ENCODE measurements at places on chromosomes 7 and 10.

DNA sequence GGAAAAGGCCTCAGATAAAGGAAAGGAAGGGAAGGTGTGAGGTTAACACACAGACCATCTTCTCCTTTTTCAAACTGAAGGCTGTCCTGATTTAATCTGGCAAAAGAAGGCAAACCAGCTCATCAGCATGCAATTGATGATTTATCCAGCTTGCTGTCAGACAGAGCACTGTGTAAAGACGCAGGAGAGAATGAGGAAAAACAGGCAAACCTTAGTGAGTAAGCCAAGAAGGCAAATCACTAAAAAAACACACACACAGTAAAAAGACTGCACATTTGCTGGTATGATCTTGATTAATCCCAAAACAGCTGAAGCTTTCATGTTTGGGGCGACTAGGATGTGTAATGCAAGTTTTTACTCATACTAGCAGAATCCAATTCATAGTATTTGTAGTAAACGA is 65.8 kb upstream of the SKAP2 start:
- H3K4me3 ChIP-seq: no peak overlapping the region
- no peak overlapping the region for H3K27ac ChIP-seq
- no peaks in the 10 kb centered on the region for H3K4me1 ChIP-seq
- DNase-seq: no peak
- peaks cover 6% of the 10 kb centered on the region for H3K27me3 ChIP-seq
- H3K36me3 ChIP-seq: no peaks in the 10 kb centered on the region

DNA sequence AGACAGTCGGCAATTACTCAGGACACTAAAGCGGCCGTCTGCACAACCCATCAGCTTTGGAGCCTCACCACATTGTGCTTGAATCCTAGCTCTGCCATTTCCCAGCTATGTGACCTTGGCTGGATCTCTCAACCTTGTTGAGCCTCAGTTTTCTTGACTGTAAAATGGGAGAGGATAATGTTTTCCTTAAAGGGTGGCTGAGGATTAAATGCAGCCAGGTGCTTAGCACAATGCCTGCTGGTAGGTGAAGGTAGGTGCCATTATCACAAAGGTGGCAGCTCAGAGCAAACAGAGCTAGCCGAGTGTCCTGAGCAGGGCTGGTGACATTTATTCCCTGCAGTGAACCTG is 508.5 kb upstream of the ZMIZ1 start:
- no peaks in the 10 kb centered on the region for H3K4me1 ChIP-seq
- no peak overlapping the region for H3K4me3 ChIP-seq
- H3K27me3 ChIP-seq: no peaks in the 10 kb centered on the region
- no peak for DNase-seq
- H3K27ac ChIP-seq: no peak overlapping the region
- no peaks in the 10 kb centered on the region for H3K36me3 ChIP-seq

DNA sequence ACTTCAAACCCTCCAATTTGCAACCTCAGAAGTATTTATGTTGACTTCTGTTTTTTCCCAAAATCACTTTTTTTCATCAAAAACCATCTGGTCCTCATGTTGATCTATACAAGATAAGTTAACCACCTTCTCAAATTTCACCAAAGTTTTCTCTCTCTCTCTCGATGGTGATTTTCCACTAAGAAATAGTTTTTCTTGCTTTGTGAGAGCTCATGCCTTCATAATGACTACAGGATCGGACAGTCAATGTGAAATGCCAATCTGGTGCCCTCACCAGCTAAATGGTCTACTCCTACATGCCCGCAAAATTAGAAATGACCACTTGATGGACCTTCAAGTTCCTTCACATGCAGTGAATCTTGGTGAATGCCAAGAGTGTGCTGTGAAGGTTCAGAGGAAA is 40.4 kb downstream of the CNNM1 start:
- H3K4me1 ChIP-seq: no peaks in the 10 kb centered on the region
- no peaks in the 10 kb centered on the region for H3K36me3 ChIP-seq
- H3K27me3 ChIP-seq: peaks cover 7% of the 10 kb centered on the region
- H3K27ac ChIP-seq: no peak overlapping the region
- DNase-seq: no peak

DNA sequence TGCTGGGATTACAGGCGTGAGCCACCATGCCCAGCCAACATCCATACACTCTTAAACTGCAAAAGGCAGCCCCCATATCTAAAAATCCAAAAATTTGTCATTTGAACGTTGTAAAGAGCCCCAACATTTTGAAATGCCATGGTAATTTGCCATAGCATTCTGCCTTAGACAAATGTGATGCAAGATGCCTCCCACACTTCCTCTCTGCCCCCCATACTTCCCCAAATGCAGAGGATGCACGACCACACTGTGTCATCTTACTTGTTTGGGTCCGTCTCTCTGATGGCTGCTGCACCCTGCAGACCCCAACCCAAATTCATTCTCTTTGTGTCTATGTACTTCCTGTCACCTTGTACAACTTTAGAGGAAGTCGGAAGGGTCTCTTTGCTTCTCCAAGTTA is 1125.6 kb upstream of the AUTS2 start:
- peaks cover 2% of the 10 kb centered on the region for H3K27me3 ChIP-seq
- no peak for DNase-seq
- H3K27ac ChIP-seq: no peak overlapping the region
- H3K36me3 ChIP-seq: no peaks in the 10 kb centered on the region

GRCh38 chr7:69912846-69913245 is 314.6 kb downstream of the AUTS2 start:
- no peak for DNase-seq
- no peaks in the 10 kb centered on the region for H3K27me3 ChIP-seq
- no peaks in the 10 kb centered on the region for H3K36me3 ChIP-seq
- H3K4me1 ChIP-seq: peaks cover 11% of the 10 kb centered on the region
- H3K27ac ChIP-seq: no peak overlapping the region
- H3K4me3 ChIP-seq: no peak overlapping the region

GRCh38 chr7:88153378-88153777 is 66.5 kb downstream of the SRI start:
- no peaks in the 10 kb centered on the region for H3K27me3 ChIP-seq
- H3K36me3 ChIP-seq: peaks cover 46% of the 10 kb centered on the region
- H3K4me1 ChIP-seq: no peaks in the 10 kb centered on the region

- peaks cover 99% of the 10 kb centered on the region for H3K4me1 ChIP-seq
- peak overlapping the region; percentile 100 for H3K27ac ChIP-seq
- H3K27me3 ChIP-seq: peaks cover 52% of the 10 kb centered on the region
- peak overlapping the region; percentile 76 for H3K4me3 ChIP-seq
Measured at GRCh38 chr10:124640538-124641231, 103.5 kb downstream of the FAM53B start.

DNA sequence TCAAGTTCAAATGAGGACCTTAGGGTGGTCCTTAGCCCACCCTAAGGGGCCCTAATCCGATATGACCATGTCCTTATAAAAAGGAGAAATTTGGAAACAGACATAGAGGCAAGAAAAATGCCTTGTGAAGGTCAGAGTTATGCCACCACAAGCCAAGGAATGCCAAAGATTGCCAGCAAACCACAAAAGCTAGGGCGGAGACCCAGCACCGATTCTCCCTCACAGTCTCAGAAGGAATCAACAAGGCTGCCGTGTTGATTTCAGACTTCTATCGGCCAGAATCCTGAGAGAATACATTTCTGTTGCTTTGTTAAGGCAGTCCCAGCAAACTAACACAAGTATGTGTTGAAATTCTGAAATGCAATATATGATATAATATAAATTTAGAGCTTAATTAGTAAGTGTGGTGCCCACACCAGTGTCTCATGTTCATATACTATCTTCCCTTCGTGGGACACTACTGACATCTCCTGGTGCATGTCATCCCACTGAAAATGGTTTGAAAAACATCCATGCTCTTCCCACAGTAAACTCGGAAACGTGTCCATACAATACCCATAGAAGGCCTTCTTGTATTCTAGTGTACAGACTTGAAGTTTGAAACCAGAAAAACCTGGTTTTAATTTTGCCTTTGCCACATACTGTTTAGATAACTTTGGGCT is 349.0 kb downstream of the TNS3 start:
- H3K4me1 ChIP-seq: no peaks in the 10 kb centered on the region
- no peaks in the 10 kb centered on the region for H3K36me3 ChIP-seq
- no peak overlapping the region for H3K4me3 ChIP-seq
- H3K27ac ChIP-seq: no peak overlapping the region
- H3K27me3 ChIP-seq: peaks cover 9% of the 10 kb centered on the region

DNA sequence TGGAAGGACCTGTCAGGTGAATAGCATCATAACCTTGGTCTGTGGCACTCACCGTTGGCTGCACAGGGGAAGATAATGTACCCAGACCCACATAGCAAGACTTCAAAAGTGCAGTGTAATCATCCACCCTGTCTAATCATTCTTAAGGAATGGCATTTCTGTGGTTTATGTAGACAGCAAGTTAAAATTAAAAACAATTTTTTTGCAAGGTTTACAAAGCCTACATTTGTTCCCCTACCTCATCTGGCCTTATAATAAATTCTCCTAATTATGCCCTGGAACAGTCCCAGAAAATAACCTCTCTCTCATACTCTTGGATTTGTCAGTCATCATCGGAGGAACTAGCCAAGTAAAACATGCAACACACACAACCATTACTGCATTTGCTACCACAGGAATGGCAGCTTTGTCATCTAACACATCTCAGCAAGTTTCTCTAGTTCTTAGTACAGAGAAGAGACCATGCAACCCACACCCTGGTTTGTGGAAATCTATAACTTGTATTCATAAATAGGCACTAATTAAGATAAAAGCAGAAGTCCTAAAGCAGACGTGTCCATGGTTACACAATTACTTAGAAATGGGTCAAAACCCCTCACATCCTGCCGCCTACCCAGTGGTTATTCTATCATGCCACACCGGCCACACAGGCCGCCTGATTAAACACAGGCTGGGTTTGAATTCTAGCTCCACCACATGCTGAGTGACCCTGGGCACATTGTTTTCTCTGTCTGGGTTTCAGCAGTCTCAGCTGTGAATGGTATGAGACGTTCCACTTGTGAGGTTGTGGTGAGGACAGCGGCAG is 19.1 kb downstream of the ABLIM1 start:
- no peak for DNase-seq
- H3K27me3 ChIP-seq: peaks cover 4% of the 10 kb centered on the region
- no peak overlapping the region for H3K4me3 ChIP-seq

GRCh38 chr10:43252783-43253341 is 14.0 kb downstream of the RASGEF1A start:
- no peak for DNase-seq
- H3K4me1 ChIP-seq: peaks cover 46% of the 10 kb centered on the region
- H3K4me3 ChIP-seq: no peak overlapping the region
- peaks cover 2% of the 10 kb centered on the region for H3K27me3 ChIP-seq
- H3K27ac ChIP-seq: peak overlapping the region; percentile 40

DNA sequence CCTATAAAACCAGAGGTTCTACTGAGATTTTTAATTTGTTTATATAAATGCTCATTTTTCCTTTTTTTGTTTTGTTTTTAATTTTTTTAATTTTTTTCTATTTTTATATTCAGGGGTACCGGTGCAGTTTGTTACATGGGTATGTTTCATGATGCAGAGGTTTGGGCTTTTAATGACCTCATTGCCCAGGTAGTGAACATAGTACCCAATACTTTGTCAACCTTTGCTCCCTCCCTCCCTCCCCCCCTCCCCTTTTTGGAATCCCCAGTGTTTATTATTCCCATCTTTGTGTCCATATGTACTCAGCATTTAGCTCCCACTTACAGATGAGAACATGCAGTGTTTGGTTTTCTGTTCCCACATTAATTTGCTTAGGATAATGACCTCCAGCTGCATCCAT is 94.4 kb upstream of the NEBL start:
- no peak overlapping the region for H3K27ac ChIP-seq
- H3K4me1 ChIP-seq: no peaks in the 10 kb centered on the region

GRCh38 chr10:46525824-46526681 is 30.4 kb downstream of the GPRIN2 start:
- no peak for DNase-seq
- H3K4me3 ChIP-seq: no peak overlapping the region
- H3K4me1 ChIP-seq: no peaks in the 10 kb centered on the region
- no peaks in the 10 kb centered on the region for H3K27me3 ChIP-seq

DNA sequence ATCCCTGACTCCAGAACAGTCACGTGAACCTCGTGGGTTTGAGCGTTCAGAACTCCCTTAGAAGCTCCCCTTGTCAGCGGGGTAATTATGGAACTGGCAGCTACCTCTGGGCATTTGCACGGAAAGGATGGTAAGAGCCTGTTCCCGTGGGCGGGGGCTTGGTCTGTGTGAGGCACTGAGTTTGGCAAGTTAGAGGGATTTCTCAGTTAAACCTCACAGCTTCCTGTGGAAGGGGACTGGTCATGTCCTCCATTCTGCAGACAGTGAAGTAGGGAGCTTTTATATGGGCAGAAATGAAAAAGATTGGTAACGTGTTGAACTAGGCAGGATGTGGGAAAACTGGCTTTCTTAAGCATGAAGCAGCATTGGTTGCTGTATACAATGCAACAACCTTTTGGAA is 16.0 kb downstream of the PALD1 start:
- no peaks in the 10 kb centered on the region for H3K36me3 ChIP-seq
- H3K27ac ChIP-seq: peak overlapping the region; percentile 56
- H3K4me1 ChIP-seq: peaks cover 35% of the 10 kb centered on the region

DNA sequence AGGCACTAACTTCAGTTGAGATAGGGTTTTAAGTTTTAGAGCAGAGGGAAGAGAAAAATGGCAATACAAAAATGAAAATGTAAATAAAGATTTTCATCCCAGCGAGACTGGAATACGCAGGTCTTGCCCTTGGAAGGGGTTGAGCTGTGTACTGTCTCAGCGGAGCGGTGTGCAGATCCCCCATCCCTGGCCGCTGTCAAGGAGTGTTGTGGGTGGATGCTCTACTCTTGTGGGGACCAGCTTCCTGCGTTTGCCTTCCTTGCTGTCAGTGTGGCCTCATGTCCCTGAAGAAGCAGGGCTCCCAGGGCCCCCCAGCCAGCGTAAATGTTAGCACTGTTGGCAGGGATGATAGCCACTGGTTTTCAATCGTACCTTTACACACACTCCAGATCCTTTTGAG is 249.7 kb upstream of the PITRM1 start:
- no peak overlapping the region for H3K27ac ChIP-seq
- peaks cover 12% of the 10 kb centered on the region for H3K27me3 ChIP-seq
- no peak for DNase-seq

DNA sequence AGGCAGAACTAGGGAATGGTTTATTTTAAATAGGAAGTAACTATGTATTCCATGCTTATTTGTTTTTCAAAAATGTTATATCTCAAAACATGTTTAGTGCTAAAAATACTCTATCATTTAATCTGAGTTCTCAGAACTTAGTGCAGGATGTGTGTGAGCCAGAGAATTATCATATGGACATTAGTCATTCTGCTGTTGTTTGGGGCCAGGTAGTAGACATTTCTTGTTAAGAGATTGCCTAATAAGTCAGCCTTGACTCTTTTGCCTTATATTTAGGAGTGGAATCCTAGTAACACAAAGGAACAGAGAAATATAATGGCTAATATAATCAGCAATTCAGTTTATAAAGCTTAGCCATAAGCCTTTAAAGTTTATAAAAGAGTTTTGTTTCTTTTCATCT is 149.8 kb downstream of the CCSER2 start:
- peaks cover 7% of the 10 kb centered on the region for H3K36me3 ChIP-seq
- no peaks in the 10 kb centered on the region for H3K27me3 ChIP-seq
- peaks cover 7% of the 10 kb centered on the region for H3K4me1 ChIP-seq
- DNase-seq: no peak
- no peak overlapping the region for H3K27ac ChIP-seq
- H3K4me3 ChIP-seq: no peak overlapping the region

Data from immature natural killer cell (primary cell).